Activated CD8-positive, alpha-beta memory T cell treated with anti-CD3 and anti-CD28 coated beads for 48 hours (primary cell): ENCODE measurements at places on chromosomes 2 and 18.

- no peak for DNase-seq
These were observed 178.8 kb upstream of the NXPH2 start for GRCh38 chr2:138959031-138959430.

- no peak for DNase-seq
These were observed 15.4 kb downstream of the CAVIN2 start for GRCh38 chr2:191831410-191831994.

DNA sequence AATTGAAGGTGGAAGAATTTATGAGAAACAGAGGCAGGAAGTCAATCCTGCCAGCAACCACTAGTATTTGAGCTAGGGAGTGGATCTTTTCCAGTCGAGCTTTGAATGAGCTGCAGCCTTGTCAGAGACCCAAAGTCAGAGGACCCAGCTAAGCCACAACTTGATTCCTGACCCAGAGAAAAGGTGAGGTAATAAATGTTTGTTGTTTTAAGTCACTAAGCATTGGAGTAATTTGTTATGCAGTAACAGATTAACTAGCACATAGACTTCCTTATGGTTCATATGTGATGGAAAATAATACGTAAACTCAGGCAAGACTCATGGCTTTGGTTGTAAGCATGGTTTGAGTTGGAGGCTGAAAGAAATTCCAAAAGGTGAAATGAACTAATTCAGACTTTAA, 21.6 kb downstream of the EFEMP1 start:
- no peak for DNase-seq

DNA sequence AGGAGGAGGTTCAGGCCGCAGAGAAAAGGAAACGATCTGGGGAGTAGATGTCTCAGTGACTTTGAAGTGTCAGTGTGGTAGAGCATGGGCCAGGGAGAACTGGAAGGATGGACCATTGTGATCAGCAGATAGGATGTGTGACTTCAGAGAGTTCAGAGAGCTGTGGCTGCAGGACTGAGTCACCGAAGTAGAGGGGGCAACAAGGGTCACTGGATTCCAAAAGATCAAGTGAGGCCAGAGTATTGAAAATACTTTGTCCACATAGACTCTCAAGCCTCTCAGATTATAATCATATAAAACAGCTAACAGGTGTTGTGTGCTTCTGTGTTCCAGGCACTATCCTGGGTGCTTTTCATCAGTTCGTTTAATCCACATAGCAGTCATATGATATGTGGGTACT, 99.4 kb downstream of the CRIM1 start:
- no peak for DNase-seq

DNA sequence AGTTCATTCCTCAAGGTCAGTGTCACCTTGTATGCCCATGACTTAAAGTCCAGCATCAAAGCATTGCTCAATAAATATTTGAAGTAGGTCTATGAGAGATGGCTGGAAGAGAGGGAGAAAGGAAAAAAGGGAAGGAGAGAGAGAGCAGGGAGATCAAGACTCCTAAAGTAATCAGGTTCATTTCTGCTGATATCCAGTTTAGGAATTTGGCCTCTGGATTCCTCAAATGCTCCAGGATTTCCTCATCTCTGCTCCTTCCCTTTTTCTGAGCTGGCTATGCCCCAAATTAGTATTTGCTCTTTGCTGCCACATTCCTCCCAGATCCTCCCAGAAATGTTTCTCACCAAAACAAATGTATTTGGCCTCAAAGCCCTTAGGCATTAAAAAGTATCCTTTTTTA, 739.4 kb upstream of the CHAC2 start:
- DNase-seq: no peak

- DNase-seq: no peak
These were observed 414.9 kb upstream of the SYT4 start for GRCh38 chr18:43692099-43692690.

DNA sequence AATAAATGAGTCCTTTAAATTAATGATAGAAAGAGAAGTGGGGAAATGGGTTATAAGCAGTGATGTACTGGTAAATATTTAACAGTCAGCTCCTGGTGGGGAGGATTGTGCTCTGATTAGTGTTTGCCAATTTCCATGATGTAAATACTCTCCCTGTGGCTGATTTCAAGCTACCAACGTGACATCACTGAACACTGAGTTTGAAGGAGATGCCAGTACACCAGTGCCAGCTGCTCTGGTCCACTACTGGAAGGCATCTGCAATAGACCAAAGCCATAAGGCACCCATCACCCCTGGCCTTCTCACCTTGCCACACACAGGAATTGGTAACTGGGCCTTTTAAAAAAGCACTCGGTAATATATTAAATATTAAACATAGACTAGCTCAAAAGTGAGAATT, 77.7 kb downstream of the TGOLN2 start:
- no peak for DNase-seq

DNA sequence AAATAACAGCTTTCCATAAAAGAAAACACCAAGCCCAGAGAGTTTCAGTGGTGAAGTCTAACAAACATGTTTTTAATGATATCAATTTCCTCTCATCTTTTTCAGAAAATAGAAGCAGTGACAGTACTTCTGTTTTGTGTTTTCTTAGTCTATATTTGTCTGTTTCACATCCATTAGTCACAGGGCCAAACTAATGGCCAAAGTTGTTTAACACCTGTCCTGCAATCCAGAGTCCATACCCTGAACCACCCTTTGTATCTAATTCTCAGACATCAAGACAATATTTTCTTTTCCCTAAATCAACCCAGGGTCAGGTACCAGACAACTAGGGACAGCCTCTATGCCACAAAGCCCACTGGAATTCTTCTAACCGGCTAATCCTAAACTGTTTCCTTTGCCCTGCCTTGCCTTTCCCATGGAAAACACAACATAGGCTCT, 25.9 kb downstream of the TMSB10 start:
- DNase-seq: no peak

DNA sequence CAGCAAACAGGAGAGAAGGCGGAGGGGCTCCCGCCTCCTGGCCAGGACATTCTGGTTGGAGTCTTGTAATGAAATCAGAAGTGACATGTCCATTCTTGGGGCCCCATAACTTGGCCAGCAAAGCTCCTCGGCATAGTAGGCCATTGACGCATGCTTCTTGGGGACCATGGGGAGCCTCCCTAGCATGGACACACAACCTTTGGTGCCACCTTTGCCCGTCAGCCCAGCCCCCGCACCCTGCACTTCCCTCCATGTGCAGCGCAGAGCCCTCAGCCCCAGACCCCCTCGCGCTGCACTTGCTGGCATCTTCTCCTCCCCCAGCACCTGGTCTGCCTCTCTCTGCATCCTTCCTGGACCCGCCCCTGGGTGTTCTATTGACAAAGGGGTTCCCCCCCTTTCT, 23.1 kb downstream of the DCDC2C start:
- no peak for DNase-seq

- no peak for DNase-seq
These were observed 160.5 kb downstream of the GALNT13 start for GRCh38 chr2:154032220-154032619.
